Dermis microvascular lymphatic vessel endothelial cell (primary cell): ENCODE measurements at places on chromosomes 1 and 21. TPM values are rescaled to one million over a fixed set of nuclear protein-coding genes. Genes with fewer than 3 reads are reported as not detected.

The TRAPPC3 gene
- total RNA-seq = 72.7 and 76.4 TPM in 2 replicates

The S100A9 gene
- total RNA-seq = 0.25 and 0.90 TPM in 2 replicates

The KRTAP12-2 gene
- total RNA-seq = not detected in 2 replicates

The HSPA6 gene
- 0.13 and 1.5 TPM in 2 replicates for total RNA-seq

The LRRIQ3 gene
- 0.13 and 0.51 TPM in 2 replicates for total RNA-seq

The POU3F1 gene
- total RNA-seq = under 0.01 TPM in 1 of 2 replicates, not detected in the other

The TRNAU1AP gene
- total RNA-seq = 18.8 and 20.7 TPM in 2 replicates

The RNU1-3 gene
- under 0.01 TPM in 2 replicates for total RNA-seq

The CSF3R gene
- total RNA-seq = not detected in 2 replicates

The GBP7 gene
- not detected in 2 replicates for total RNA-seq
